Colonic mucosa (tissue), 4 donors: ENCODE measurements at places on chromosomes 1 and 21. TPM values are rescaled to one million over a fixed set of nuclear protein-coding genes. Genes with fewer than 3 reads are reported as not detected.

Gene FAM43B
- total RNA-seq: 0.27 TPM

Gene TXNIP
- 302 TPM for total RNA-seq

Gene SLAMF8
- total RNA-seq: 1.5 TPM

Gene NUP210L
- total RNA-seq: 0.11 TPM

Gene NBPF6
- not detected for total RNA-seq

Gene LCE2B
- total RNA-seq: not detected

Gene NMNAT2
- 1.4 TPM for total RNA-seq
